ENCODE measurements at places on chromosomes 12 and 14.
A peak's percentile ranks its signal among the peaks of the same experiment; 100 is the strongest.

GRCh38 chr12:4148418-4149056 is 125.0 kb upstream of the CCND2 start:
- DNase-seq: no peak

DNA sequence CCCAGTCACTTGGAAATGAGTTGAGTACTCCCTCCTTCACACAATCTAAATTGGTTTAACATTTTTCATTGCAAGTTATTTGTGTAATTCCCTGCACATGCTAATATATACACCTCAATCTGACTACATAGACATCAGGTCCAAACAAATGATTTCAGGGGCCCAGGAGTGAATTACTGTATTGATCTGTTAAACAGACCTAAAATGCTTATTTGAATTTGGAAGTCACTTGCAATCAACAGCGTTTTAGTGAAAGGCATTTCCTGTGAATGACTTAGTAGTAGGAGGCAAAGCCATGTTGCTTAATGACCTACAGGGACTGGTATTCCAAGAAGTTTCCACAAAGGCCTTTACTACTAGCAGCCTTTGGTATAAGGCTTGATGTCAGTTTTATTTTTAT is 22.6 kb upstream of the SLC15A5 start:
- no peak for DNase-seq

DNA sequence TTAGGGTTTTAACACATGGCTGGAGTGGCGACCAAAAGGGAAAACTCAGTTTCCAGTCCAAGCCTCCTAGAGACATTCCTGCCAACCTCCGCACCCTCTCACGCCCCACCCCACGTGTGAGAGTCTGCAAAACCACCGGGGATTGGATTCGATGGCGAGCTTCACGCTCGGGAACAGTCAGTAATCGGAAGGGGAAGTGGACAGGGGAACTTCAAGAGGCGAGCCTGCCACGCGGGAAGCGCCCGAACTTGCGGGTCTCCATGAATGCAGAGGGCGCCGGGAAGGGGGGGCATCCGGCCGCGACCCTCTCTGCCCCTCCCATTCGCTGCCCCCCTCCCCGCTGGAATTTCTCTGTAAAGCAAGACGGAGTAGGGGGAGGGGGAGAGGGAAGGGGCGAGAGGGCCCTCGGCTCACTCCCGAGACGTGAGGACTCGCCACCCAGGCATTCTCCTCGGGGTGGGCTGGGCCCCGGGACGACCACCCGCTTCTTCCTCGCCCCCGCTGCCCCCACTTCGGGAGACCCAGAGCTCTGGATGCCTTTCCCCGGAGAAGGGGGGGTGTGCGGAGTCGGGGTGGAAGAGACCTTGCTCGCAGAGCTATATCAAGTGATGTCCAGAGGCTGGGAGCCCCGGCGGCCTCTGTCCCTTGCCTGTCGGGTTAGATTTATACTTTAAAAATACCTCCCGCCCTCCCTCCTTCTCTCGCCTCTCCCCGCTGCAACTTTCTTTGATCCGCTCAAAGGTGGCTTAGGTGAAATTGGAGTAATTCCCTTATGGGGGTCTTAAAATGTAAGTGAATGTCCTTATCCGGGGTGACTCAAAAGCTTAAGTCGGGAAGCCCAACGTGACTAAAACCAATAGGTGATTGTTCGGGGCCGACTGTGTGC is 2.5 kb upstream of the CCND2 start:
- DNase-seq: peak; percentile 52

GRCh38 chr12:49687941-49688340 is 19.3 kb downstream of the FMNL3 start:
- no peak for DNase-seq

GRCh38 chr12:100652488-100652887 is 79.0 kb downstream of the GAS2L3 start:
- DNase-seq: no peak

DNA sequence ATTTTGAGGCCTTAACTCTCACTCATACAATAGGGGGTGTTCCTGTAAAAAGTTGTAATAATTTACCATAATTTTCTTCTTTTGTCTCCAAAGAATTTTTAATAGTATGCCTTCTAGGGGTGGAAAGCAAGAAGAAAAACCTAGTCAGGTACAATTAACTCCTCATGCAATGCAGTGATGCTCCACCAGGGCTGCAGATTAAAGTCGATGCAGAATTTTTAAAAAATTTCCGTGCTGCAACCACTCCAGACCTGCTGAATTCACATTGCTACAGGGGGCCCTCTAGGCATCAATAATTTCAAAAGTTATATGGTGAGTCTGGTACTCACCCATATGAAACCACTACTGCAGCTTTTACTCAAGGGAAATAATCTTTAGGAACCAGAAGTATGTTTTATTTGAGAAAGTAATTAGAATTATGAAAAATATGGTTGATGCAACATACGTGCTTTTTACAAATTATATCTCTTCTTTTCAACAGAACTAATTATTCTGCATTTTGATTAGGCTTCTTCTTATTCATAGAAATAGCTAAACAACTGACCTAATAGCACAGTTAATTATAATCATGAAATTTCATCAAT is 353.2 kb downstream of the BCAT1 start:
- peak; percentile 13 for DNase-seq

GRCh38 chr12:20423557-20423956 is 55.2 kb downstream of the PDE3A start:
- DNase-seq: peak; percentile 52
